Neural crest cell (in vitro differentiated cells): ENCODE measurements at places on chromosomes 12 and 14.

- DNase-seq = peak; percentile 13
Measured at GRCh38 chr14:21734457-21735074, 60.9 kb upstream of the OR4E1 start.

- DNase-seq = no peak
Measured at GRCh38 chr12:89448526-89448925, 76.1 kb downstream of the GALNT4 start.

GRCh38 chr12:67472539-67472938 is 176.0 kb upstream of the DYRK2 start:
- DNase-seq = no peak

DNA sequence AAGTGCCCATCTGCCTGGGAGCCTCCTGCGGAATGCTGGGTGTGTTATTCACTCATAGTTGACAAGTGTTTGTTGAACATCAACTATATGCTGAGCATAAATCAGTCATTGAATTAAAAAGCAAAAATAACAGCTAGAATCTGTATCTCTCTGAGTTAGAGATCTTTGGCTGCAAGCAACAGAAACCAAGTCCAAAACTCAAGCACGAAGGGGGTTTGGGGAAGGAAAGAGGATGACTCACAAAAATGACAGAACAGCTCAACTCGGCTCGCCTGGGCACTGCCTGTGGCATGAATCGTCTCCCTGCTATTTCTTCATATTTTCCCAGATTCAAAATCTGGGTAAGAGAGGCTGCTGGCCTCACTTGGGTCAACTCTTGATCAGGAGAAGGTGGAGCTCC is 72.6 kb upstream of the NCOR2 start:
- DNase-seq = no peak

DNA sequence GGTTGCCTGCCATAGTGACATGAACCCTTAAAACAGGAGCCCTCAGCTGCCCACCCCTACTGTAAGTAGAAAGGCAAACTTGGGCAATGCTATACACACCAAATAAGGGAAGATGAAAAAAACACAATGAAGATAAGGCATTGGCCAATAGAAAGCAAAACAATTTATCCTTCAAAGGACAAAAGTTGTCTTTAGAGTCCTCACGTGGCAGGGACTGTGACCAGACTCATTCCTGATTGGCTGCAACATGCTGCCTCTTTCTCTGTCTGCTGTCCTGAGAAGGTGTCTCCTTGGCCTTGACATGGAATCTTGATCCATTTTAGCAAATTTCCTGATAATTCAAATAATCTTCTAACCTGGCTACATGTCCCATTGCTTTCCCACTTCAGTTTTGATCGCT is 131.9 kb downstream of the GPR135 start:
- no peak for DNase-seq

DNA sequence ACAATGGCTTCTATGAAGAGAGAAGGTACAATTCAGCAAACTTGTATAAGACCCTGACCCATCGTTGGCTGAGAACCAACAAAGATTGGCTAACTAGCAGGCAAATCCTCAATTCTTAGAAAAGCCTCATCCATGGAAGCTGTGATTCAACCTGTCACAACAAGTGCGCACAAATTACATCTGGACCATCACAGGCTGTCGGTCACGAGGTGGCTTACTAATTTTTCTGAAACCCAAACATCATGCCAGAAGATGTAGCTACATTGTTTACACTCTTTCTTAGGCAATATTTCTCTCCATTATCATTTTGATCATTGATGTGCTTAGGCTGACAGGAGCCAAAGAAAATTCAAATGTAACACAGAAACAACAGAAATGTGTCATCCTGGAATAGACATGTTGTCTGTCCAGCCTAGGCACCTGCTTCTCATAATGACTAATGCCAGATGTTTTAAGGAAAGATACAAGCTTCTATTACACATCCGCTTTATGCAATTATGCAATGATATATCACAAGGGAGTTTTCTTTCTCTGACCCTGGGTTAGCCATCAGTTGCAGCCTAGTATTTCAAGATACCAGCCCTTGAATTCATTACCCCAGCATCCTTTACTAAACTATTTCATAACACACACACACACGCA is 92.9 kb upstream of the DIO2 start:
- no peak for DNase-seq

GRCh38 chr12:120066341-120066740 is 50.2 kb downstream of the RAB35 start:
- no peak for DNase-seq

DNA sequence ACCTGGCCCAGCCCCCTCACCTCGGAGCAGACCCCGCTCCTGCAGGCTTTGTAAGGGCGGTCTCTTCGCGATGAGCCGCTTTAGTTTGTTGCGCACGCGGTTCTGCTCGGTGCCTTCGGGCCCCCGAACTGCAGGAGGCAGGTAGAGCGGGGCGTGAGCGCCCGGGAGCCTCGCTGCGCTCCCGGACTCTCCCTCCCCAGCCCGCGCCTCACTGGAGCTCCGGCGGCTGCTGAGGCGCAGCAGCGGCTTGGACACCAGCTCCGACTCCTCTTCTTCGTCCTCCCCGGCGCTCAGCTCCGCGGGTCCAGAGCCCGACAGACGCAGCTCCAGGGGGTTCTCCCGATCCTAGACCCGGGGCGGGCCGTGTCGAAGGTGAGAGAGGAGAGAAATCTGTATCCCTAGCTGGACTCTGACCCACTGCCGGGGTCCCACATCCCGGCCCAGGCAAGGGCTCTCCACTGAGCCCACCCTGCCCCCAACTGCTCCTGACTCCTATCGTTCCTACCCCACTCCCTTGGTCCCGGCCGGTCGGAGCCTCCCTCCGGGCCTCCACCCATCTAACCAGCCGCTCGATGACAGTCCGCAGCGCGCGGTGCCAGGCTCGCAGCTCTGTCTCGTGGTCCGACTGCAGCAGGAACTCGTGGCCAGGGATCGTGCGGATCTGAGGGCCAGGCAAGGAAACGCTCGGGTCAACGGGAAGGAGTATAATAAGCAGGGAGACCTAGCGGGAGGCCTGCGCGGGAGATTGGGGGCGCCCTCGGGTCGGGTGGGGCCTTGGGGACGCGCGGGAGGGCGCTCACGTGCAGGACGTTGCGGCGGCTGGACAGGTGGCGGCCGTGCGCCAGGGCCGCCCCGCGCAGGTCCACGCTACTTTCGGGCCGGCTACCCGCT is 4.2 kb downstream of the ARHGAP9 start:
- no peak for DNase-seq

- peak; percentile 5 for DNase-seq
Measured at GRCh38 chr14:79278286-79278797, 933.0 kb downstream of the DIO2 start.

DNA sequence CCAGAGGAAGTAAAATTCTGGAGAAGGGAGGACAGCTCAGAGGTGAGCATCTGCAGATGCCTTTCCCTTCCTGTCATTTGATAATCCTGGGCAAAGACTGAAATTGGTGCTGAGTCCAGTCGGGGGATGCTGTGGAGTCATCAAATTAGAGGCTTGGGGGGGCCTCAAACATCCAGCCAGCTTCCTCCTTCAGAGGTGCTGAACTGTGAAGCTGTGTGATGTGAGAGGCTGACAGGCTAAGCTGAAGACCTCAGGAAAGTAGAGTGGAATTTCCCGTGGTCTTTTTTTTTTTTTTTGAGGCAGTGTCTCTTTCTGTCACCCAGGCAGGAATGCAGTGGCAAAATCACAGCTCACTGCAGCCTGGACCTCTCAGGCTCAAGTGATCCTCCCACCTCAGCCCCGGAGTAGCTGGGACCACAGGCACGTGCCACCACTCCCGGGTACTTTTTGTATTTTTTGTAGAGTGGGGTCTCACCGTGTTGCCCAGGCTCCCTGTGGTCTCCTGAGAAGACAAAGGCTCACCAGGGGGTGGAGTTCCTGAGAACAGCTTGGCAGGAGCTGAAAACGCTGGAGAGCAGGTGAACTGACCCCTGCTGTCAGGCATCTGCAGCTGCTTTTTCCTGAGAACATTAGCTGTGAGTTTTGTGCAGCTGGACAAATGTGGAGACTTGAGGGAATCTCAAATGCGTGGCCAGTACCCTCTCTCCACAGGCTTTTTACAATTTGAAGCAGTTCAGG is 6.1 kb upstream of the TCL1B start:
- no peak for DNase-seq

GRCh38 chr12:10220398-10221077 is 7.9 kb downstream of the GABARAPL1 start:
- DNase-seq = no peak

GRCh38 chr14:105333020-105333490 is 18.5 kb downstream of the PACS2 start:
- no peak for DNase-seq

GRCh38 chr12:16756833-16757555 is 151.0 kb upstream of the LMO3 start:
- DNase-seq = no peak

DNA sequence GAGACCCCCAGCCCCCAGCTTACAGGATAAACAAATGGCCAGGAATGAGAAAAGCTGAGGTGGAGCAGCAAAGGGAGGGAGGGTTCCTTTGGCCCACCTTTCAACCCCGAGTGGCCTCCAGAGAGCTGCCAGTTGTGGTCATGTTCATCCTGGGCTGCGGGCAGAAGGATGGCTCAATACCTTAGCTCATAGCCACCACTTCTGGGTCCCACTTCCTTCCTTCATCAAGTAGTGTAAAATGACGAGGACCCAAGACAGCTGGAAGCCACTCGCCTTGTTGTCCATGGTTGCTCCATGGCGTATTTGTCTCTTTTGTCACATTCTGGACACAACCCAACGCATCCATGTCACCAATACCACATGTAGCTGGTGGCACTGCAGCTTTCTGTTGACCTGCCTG is 24.2 kb downstream of the CRACR2A start:
- no peak for DNase-seq

GRCh38 chr12:66312189-66312588 is 9.9 kb downstream of the HELB start:
- DNase-seq = no peak

GRCh38 chr12:88235183-88235833 is 93.2 kb downstream of the TMTC3 start:
- DNase-seq = no peak

DNA sequence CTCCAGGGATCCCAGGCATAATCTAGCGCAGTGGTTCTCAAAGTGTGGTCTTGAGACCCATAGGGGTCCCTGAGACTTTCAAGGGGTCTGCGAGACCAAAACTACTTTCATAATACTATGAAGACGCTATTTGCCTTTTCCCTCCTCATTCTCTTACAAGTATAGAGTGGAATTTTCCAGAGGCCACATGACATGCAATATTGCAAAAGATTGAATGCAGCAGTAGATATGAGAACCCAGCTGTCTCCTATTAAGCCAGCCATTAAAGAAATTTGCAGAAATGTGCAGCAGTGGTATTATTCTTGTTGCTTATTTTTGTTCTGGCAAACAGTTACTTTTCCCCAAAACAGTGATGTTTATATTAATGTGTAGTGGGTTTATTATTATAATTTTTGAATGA is 62.8 kb downstream of the VWF start:
- DNase-seq = no peak

GRCh38 chr12:57927086-57927485 is 14.3 kb upstream of the ATP23 start:
- no peak for DNase-seq

DNA sequence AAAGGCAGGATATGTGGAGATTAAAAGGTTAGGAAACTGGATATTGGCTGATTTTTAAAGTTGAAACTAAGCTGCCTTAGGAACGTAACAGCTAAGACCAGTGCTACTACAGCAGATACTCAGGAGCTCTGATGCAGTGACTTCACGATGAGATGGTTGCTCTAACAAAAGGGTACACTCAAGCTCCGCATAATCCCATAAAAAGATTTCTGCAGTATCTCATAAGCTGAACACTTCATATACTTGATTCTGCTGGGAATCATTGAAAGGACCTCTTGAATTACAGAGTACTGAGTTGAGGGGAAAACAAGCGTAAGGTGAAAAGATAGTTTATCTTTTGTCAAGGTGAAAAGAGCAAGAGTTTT is 3.7 kb downstream of the RNF10 start:
- DNase-seq = no peak

- no peak for DNase-seq
Measured at GRCh38 chr14:96274543-96274942, 18.5 kb downstream of the BDKRB1 start.

- no peak for DNase-seq
Measured at GRCh38 chr14:53127832-53128231, 25.3 kb downstream of the DDHD1 start.

- DNase-seq = no peak
Measured at GRCh38 chr12:123757561-123757960, 4.5 kb upstream of the DNAH10 start.

DNA sequence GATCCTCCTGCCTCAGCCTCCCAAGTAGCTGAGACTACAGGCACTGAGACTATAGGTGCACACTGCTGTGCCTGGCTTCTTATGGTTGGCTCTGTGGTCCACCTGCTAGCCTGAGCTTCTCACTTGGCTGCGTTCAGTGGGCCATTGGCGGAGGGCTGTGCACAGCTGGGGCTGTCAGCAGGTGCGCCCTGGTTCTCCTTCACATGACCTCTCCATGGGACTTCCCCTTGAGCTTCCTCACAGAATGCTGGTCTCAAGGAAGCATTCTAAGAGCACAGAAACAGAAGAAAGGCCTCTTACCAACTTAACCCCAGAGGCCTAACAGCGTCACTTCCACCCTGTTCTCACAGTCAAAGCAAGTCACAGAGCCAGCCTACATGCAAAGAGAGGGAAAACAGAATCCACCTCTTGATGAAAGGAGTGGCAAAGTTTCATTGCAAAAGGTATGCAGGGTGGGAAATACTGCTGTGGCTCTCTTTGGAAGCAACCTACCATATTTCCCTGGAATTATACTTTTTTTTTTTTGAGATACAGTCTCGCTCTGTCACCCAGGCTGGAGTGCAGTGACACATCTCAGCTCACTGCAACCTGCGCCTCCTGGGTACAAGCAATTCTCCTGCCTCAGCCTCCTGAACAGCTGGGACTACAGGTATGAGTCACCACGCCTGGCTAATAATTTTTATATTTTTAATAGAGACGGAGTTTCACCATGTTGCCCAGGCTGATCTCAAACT is 9.3 kb downstream of the RILPL2 start:
- DNase-seq = no peak

DNA sequence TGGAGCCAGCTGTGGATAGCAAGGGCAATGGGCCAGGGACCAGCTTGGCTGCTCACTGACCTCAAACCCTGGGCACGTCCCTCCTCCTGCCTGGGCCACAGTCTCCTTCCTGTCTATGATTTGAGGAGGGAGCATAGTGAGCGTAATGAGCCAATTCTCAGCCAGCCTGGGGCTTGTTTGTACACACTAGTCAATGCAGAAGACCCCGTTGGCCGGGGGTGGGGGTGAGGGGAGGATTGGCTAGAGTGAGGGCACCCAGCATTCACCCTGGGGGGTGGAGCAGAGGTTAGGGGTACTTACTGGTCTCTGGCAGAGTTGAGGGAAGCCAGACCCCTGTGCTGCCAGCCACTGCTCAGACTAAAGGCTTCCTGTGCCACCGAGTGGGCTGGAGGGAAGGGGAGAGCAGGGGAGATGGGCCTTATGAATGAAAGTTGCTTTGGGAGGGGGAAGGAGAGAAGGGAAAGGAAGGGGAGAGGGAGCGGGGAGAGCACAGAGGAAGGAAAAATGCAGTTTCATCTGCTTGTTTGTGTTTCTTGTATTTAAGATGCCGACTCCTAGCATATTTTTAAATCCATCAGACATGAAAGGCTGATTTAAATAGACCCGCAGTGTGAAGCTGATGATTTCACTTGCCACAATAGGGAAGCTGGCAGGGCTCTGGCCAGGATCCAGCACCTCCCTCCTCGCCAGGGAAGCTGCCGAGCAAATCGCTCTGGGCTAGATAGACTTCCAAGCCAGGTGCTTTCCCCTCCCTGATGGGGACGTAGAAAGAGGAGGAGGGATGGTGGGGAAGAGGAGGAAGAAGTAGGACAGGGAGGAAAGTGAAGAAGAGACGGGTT is 114.0 kb downstream of the PRMT8 start:
- no peak for DNase-seq

- no peak for DNase-seq
Measured at GRCh38 chr14:94600148-94600545, 12.0 kb upstream of the SERPINA3 start.
